ENCODE measurements at places on chromosomes 1 and 21.

GRCh38 chr21:41545500-41546359, 37.8 kb upstream of the TMPRSS2 start:
- DNase-seq = no peak

DNA sequence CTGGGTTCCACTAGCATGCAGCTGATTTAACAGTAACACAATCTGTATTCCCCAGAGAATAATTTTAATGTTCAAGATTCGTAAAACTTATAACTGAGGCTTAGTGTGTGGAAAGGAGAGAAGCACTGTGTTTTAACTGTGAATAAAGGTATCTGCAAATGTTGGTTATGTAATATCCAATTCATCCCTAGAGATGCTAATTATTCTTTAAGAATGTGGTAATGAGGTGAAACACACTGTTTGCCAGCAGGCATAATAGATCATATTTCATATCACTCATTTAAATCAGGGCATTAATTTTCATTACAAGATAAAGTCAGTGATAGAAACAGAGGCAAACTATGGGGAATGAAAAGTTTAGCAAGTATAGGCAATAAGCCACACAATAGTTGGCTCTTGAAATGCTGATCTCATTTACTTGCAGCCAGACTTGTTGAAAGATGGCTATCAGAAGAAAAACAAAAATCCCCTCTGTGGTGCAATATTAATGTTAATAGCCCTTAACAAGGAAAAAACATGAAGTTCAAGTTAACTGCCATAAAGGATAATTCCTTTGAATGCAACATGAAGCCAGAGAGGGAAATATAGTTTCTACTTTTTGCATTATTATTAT, 33.4 kb downstream of the HMCN1 start:
- no peak for DNase-seq

- no peak for DNase-seq
Measured at GRCh38 chr1:19089524-19089923, 120.5 kb downstream of the UBR4 start.

DNA sequence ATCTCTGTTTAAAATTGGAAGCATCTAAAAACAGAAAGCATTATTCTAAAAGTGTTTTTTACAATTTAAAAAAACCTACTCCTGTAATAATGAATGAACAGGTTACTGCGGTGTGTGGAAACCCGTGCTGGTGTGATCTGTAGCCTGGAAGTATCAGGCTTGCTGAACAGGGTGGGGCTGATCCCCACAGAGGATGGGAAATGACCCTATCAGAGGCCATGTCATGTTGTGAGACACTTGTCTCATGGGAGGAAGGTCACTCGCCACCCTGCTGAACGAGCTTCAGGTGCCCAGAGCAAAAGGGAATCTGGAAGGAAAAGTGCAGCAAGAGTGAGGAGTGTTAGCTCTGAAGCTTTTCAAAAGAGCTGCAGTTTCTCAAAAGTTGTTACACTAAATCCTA, 320.7 kb downstream of the RRAGC start:
- no peak for DNase-seq

GRCh38 chr1:219927956-219928790, at the start of gene SLC30A10:
Gene SLC30A10 (minus strand): TSS chr1:219928557. CDS start chr1:219928440, 117 bp downstream.
- no peak for DNase-seq

- DNase-seq = no peak
Measured at GRCh38 chr1:19122668-19123067, 87.4 kb downstream of the UBR4 start.

GRCh38 chr1:42674214-42674613, 8.0 kb upstream of the YBX1 start:
- DNase-seq = no peak

DNA sequence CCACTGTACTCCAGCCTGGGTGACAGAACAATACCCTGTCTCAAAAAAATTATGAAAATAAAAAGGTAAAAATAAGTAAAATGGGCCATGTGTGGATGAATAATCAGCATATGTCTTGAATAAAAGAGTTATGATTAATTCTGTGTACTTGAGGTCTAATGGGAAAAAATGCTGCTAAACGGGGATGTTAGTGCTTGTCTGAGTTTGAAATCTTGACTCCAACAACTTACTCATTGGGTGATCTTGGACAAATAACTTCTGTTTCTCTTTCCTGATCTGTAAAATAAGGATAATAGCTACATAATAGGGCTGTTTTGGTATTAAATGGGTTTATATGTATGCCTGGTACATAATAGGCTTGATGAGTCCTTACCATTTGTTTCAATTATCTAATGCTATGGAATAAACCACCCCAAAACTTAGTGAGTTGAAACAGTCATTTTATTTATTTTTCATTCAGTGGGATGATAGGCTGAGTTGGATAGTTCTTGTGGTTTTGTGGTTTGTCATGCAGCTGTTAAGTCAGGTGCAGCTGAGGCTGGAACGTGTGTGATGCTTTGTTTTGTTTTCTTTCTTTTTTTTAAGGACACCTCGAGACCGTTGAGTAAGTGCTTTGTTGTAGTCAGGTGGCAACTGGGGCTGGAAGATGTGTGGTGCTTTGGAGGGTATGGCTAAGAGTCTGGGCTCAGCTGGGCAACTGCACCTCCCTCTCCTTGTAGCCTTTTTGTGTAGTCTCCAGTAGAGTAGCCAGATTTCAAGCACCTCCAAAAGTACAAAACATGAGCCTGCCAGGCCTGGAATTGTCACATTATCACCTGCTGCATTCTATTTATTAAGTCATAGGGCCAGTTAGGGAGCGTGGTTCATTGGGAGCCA, 4.9 kb downstream of the MDM4 start:
- DNase-seq = peak; percentile 96
